ENCODE measurements at places on chromosomes 5 and 9.

DNA sequence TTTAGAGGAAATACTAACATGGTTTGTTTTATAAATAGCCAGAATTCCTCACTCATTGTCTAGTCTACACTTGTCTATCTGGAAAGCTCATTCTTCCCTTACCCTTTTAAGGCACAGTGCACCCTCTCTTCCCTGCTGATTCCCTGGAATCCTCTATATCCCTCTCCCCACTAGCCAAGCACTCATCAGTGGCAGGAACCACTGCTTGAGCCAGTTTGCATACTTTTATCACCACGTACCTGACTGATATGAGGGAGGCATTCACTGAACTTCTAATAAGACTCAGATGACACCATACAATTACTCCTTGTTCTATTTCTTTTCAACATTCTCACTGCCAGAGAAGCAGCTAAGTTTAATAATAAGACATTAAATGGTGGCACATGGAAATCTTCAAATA, 134.9 kb downstream of the EFNA5 start:
- DNase-seq, result no peak

DNA sequence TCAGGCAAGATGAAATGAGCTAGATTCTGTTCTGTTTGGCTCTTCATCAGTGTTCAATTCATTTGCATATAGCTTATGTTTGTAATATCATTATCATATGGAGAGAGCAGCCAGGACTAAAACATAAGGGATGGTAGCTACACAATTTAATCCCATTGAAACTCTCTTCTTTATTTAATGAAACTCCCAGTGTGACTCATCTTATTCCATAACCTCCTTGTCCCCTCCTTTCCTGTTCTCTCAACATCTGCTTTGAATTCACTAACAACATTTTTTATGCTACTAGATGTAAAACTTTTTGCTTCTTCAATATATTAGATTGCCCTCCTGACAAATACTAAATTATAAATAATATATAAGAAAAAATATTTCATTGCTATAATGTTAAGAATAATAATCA, 1823.4 kb downstream of the MAT2B start:
- no peak for DNase-seq

GRCh38 chr9:129160712-129161533, 17.1 kb downstream of the IER5L start:
- no peak for DNase-seq

DNA sequence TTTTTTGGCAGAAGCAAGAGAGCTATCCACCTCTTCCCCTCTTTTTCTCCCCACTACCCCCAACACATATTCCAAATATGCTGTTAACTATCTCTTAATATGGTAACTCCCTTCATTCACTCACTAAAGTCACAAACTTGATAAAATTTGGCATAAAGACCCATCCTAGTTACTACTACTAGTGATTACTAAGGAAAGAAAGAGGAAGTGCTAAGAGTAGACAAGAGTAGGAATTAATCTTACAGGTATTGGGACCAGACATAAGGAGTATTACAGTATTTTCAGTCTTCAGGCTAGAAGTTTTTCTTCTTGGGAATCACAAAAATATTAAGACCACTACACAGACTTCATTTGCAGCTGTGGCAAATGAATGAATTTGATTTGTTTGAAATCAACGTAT, 2.2 kb downstream of the ADAMTS6 start:
- DNase-seq, result no peak

DNA sequence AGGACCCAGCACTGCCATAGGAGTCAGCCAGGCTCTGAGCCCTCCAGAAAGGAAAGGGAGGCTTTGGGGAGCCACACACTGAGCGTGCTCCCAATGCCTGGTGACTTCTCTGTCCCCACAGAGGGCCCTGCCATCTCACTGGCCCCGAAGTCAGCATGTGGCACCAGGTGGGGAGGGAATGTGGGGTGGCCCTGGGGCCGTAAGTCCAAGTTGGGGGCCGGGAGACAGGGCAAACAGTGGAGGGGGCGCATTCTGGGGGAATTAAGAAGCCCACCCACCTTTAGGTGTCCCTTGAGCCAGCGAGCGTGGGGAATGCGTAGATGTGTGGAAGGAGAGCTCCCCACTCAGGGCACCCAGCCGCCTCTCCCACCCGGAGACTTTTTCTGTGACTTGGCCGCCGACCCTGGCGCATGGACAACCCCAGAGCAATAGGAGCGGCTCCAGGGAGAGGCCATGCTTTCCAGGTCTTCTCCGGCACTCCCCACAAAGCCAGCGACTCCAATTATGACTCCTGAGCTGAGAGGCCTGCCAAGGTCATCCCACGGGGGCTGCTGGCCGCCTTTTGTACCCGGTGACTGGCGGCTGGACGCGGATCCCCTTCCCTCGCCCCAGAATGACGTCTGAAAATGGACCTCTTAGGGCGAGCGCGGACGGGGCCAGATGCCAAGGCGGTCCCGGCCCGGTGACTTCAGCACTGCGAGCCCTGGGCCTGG, 9.8 kb downstream of the IRX1 start:
- DNase-seq, result no peak

DNA sequence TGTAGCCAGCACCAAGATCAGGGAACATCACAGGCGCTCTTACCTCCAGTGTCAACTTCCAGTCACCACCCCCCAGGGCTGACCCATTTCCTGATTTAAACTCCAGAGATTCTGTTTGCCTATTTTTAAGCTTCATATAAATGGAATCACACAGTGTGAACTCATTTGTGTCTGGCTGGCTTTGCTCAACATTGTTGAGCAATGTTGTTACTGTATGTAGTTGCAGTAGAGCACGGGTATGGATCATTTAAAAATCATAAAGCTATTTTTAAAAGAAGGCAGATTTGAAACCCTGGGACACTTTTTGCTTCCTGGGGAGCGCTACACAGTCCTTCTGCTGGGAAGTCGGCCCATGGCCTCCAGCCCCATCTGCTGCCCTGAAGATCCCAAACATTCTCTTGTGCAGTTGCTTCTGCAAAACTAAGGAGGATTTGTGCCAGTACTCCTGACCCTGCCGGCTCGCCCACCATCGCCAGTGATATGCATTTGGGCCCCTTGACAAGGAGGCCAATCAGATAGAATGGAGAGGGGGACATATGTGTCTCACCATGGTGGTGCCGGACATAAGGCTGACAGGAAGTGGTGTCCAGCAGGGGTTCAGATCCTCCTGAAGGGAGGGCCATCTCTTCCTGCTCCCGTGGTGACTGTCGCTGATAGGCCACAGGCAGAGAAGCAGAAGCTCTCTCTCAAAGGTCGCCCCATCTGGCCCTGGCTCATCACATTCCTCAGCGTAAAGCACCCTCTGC, 13.3 kb downstream of the DCANP1 start:
- DNase-seq, result no peak

- no peak for DNase-seq
These were observed 61.9 kb downstream of the UBE2R2 start for GRCh38 chr9:33878691-33879366.

- DNase-seq, result no peak
These were observed 29.1 kb upstream of the MED27 start for GRCh38 chr9:132108728-132109127.

- peak; percentile 1 for DNase-seq
These were observed 141.4 kb downstream of the LRRC70 start for GRCh38 chr5:62720031-62720441.

DNA sequence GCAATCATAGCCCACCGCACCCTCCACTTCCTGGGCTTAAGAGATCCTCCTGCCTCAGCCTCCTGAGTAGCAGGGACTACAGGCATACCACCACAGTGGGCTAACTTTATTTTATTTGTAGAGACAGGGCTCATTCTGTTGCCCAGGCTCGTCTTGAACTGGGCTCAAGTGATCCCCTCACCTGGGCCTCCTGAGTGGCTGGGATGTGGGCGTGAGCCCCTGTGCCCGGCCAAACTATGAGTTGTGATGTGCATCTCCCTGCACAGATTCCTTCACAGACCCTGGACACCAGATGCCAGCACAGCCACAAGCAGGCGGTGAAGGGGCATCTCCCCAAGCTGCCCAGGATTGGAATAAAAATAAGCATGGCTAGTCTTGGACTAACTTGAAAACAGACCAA, 244.9 kb upstream of the IRX1 start:
- no peak for DNase-seq

GRCh38 chr5:65100911-65101631, 332.3 kb downstream of the CWC27 start:
- peak; percentile 55 for DNase-seq

DNA sequence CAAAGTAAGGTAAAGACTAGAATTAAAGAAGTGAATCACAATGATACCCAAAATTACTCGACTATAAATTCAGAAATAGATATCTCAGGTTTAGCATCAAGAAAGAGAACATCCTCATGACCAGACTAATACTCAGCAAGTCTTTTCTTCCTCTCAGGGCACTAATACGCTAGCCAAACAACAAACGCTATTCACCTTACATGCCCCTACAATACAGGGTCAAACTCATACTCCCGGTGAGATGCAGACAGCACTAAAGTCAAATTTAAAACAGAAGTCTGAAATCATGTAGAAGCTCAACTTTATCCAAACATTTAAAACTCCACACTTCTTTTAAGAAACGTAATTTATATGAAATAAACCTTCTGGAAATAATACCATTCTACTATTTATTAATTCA, 5.6 kb downstream of the PFDN1 start:
- no peak for DNase-seq

- DNase-seq, result no peak
These were observed 69.2 kb upstream of the RPS23 start for GRCh38 chr5:82347201-82347865.

- no peak for DNase-seq
These were observed 171.5 kb downstream of the NXNL2 start for GRCh38 chr9:88706193-88707113.

DNA sequence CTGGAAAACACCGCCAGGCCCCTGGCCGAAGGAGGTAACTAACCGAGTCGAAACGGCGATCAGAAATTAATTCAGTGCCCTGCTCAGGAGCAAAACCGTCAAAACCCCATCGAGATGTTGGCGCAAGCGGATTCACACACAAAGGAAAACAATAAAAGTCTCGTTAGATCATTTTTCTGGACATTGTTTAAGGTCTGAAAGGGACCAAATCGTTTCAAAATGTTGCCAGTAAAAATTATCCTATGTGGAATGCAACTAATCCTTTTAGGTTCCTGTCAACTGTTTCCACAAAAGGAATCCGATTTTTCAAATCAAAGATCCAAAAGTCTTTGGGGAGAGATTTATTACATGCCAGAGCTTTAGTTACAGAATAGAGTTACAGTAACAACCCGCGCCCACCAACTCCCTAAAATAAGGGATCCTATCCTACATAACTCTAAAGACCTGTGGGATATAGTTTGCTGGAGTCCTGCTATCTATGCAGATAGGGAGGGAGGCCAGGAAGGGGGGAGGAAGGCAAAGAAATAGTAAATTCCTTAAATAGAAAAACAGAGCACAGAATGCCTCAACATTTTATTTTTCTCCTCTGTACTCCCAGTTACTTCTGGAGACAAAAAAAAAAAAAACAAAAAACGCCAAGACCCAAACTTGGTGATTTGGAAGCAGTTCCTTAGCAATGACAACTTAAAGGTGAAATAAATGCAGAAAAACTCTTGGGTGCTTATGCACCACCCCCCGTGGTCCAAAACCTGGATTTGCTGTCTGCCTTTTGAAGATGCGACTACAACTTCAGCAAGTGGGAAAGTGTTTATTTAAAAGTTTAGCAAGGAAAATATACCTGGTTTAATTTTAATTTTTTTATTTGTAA, 10.6 kb downstream of the FOXD1 start:
- DNase-seq, result no peak

DNA sequence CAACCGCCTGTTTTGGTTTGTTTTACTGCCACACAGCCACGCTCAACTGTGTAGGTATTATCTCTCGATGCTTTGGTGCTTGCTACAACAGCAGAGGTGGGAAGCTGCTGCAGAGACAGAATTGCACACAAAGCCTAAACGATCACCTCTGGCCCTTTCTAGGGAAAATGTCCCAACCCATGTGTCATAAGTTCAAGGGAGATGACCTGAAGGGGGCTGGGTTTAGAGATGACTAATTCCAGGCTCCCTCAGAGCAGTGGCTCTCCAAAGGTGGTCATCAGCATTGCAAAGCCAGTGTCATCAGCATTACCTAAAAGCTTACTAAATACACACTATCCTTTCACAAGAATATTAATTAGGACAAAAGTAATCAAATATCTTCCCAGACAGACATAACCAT, 10.9 kb downstream of the ZNF622 start:
- no peak for DNase-seq

- DNase-seq, result no peak
These were observed 53.7 kb downstream of the ZNF618 start for GRCh38 chr9:113929634-113930389.

DNA sequence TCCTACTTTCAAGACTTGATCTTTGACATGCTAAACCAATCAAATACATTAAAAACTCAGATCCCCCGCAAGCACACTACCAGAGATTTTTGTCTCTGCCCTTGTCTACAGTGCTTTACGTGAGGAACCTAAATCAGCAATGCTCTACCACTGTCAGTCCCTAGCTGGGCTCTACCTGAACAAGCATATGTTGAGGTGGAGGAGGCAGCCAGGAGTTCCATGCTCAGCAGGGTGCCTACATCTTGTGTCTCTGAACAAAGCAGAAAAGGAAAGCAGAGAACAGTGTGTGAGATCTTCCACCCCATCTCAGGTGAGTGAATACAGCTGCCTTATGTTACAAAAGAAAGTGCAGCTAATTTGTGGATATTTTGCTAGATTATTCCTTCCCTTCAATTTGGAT, 255.0 kb downstream of the NDUFS4 start:
- DNase-seq, result no peak

DNA sequence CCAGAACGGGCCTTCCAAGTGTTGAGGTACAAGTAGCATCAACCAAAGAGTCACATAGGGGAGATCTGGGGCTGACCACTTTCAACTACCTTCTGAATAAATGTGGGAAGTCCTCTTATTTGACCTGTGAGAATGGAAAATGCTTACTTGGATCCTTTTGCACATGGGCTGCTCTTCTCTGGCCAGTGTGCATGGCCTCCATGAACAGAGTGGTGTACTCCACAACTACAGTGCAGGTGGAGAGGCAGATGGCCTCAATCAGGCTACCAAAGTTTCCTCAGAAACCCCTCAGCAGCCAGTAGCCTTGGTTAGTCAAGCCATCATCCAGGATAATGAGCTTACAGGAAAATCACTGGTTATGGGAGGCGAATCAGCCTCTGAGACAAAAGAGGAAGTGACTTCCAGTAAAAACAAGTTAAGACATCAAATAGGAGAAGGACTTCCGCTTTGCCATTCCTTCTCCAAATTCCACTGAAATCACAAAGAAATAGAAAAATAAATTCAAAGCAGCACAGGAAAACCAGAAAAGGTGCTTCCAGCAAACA, 18.3 kb upstream of the FCHO2 start:
- DNase-seq, result no peak

DNA sequence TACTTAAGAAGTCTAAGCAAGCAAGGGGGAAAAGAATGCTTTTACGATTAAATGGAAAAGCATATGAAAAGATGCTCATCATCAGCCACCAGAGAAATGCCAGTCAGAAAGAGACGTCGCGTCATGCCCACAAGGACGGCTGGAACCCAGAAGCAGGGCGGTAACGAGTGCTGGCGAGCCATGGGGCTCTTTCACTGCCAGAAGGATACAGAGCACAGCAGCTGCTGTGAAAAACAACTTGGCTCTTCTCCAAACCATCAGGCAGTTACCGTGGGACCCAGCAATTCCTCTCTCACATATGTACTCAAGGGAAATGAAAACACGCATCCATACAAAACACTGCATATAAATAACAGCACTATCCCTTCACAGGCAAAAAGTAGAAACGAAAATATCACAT, 95.5 kb downstream of the CAMSAP1 start:
- DNase-seq, result peak; percentile 8

GRCh38 chr9:89408628-89409101, 89.2 kb downstream of the SEMA4D start:
- no peak for DNase-seq
